ENCODE measurements at places on chromosomes 2 and 18.
A peak's percentile ranks its signal among the peaks of the same experiment; 100 is the strongest.

- peak; percentile 51 for DNase-seq
Measured at GRCh38 chr2:42974721-42975717, 182.6 kb upstream of the HAAO start.

- DNase-seq: no peak
Measured at GRCh38 chr2:75416420-75417342, 144.1 kb downstream of the EVA1A start.

DNA sequence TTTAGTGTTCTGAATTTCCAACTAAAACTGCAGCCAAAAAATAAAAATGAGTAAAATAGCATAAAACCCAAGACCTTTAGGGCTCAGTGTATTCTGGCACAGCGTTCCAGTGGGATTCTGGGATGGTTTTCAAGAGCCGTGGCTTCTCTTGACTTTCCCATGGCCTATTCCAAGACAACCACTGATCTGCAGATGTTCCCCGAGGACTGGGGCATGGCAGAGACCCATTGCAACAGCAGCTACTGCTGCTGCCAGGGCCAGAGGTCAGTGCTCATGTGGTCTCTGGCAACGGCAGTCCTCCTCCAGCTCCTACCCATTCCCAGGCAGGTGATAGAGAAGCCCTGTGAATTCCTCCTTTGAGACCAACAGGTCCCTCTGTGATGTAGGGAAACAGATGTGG, 26.8 kb downstream of the TNP1 start:
- no peak for DNase-seq

DNA sequence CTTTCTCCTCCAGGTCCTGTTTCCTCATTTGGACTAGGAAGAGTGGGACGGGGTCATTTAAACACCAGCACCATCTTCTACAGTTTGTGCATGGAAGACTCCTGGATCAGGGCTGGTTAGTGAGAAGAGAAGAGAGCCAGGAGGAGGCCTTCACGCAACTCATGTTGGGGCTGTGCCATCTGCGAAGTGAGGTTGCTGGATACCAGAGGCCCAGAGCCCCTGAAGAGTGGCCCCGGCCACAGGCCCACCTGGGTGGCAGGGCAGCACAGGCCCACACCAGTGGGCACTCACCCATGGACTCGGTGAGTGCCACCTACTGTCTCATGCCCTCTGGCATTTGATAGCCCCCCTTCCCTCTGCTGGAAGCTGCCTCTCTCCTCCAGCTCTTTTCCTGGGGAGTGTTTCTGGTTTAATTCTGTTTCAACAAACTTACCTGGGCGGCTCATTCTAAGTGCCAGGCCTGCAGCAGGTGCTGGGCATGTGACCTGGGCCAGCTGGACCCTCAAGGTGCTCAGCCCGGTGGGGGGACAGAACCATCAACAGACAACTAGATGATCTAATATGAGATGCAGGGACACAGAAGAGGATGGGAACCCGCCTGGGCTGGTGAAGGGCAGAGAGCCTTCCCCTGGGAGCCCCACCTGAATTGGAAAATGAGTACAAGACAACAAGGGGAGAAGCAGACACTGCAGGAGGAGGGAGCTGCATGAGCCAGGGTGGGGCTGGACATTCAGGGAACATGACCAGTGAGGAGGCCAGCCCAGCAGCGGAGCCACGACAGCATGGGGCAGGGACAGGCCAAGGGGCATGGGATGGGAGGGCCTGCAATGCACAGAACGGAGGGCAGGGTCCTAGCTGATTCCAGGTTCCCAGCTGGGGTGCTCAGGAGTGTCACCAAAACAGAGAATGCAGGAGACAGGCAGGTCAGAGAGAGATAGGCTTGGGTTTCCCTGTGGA, 70.6 kb downstream of the MARCO start:
- no peak for DNase-seq

DNA sequence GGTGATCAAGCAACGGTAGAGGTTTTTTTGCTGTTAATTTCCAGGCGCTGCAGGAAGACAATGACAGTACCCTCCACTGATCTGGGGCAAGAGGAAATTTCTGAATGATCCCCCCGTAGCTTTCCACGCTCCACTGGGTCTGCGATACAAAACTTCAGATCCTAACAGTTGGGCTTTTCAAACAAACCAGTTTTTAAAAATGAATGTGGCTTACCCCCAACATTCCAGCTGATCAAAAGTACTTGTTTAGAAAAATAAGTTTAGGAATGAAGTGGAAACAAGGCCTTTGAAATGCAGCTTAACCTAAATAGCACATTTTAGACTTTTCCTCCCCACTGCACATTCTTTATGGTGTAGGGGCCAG, 5.7 kb downstream of the ZFP36L2 start:
- no peak for DNase-seq

DNA sequence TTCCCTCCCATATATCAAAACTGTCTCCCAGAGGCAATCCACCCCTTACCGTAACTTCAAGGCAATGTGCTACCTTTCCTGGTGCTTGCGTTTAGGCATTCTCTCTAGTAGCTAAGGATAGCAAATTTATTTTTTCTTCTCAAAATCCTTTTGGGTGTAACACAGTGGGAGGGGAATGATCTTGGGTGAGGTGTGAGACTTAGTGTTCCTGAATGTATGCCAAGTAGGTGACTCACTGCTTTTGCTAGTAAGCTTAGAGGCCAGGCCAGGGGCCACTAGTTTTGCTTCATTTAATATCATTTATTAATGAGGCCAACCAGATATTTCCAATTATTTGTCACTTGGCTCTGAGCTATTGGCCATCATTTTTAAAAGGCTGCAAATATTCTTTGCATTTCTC, 135.5 kb downstream of the NAPG start:
- DNase-seq: peak; percentile 23

DNA sequence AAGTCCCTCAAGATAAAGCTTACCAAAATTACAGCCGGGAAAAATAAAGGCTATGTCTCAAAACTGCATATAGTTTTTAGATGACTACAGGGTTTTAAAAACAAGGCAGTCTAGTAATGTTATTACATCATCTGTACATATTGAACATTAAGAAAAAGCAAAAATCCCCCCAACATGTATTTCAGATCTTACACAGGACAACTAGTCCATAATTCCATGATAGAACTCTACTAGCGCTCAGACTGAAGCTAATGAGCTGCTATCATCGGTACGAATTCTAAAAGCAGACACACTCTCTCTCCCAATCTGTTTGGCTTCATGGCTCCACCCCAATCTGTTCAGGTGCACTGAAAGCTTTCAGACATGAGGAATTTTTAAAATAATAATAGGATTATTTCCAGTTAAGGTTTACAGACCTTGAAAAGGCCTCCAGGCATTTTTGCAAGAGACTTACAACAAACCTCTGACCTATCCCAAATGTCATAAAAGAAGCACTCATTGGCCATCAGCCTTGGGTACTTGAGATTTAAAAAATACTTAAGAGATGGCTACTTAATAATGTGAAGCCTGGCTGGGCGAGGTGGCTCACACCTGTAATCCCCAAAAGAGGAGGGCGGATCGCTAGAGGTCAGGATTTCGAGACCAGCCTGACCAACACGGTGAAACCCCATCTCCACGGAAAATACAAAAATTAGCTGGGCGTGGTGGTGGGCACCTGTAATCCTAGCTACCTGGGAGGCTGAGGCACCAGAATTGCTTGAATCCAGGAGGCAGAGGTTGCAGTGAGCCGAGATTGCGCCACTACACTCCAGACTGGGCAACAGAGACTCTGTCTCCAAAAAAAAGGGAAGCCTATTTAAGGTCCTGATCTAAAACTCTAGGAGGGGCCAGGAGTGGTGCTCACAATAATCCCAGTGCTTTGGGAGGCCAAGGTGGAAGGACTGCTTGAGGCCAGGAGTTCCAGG, 2.0 kb downstream of the NPC1 start:
- no peak for DNase-seq

DNA sequence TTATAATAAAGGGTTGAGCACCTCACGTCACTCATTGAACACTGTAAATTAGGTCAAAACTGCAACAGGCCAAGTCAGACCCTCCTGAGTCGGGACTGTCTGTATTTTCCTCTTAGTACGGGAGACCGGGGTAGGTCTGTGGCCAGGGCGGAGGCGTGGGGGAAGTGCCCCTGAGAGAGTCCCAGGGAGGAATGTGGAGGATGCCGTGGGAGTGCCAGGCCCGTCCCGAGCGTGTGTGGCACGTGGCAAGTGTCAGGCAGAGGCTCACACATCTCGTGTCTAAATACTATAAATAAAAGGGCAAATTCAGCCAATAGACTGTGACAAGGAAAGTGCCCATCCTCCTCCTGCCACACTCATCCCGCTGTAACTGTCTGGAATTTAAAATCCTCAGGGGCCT, 6.3 kb upstream of the HDAC4 start:
- DNase-seq: no peak

DNA sequence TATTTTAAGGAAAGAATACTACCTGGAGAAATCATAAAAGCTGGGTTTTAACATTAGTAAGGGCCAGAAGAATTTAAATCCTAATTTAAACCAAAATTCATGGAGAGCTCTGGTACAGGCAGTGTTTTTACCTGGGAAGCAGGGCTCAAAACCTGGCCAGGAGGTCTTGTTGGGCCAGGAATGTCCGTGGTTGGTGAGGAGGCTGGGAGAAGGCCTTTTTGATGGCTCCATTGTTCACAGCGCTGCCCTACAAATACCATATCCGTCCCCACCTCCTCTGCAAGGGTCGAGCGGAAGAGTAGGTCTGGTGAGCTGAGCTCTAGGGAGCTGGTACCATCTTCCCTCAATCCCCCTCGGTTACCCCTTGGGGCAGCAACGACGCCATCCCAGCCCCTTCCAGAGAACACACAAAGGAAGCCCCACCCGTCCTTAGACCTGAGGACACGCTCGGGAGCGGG, 10.9 kb upstream of the HOXD1 start:
- no peak for DNase-seq

- DNase-seq: no peak
Measured at GRCh38 chr2:63651356-63651755, 62.6 kb downstream of the MDH1 start.

- DNase-seq: peak; percentile 22
Measured at GRCh38 chr2:118661179-118661578, 186.3 kb downstream of the EN1 start.

DNA sequence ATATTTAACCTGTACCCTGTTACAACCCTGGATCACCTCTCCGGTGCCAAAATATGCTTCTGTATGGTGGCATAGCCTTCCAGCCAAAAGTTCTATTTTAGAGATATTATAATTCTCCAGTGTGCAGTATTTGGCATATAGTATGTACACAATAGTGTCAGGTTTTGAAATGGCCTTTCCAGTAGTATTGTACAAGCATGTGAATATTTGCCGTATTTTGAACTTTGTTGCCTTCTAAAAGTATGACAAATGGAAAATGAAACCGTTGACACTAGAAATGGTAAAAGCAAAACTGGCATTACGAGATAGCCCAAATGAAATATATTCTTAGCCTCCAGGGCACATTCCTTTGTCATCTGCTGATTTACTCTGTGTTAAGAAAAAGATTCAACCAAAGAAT, 431.2 kb downstream of the LRP1B start:
- no peak for DNase-seq

GRCh38 chr2:100936070-100936741, 65.9 kb upstream of the RPL31 start:
- no peak for DNase-seq

- DNase-seq: no peak
Measured at GRCh38 chr2:166329465-166329864, 46.3 kb downstream of the SCN9A start.

DNA sequence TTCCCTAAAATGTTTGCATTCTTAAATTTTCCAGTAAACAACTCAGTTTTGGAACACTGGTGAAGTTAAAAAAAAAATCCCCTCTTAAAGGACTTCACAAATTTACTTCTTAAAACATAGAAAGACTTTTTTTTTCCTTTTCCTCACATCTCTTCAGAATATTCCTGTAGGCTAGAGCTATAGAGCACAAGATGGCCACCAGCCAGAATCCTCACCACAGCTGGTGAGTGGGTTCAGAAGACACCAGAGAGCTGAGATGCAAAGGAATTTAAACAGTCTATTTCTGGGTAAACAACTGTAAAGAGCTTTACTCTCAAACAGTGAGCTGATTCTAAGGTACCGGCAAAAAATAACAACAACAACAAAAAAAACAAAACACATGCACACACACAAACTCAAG, 252.8 kb downstream of the LRP1B start:
- no peak for DNase-seq

- no peak for DNase-seq
Measured at GRCh38 chr2:9400268-9401058, 22.9 kb downstream of the ITGB1BP1 start.

DNA sequence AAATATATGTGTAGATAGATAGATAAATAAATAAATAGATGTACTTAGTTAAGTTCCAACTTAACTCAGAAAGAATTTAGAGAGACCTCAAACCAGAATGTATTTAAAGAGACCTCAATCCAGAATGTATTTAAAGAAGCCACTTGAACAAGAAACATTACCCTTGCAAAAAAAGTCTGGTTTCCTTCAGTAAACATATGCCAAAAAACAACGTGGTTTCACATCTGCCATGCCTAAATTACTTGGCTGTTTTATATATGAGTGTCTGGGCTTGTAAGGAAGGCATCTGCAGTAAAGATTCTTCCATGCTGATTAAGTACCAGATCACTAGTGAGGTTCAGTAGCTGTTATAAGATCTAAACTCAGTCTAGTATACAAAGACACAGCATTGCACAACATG, 29.1 kb upstream of the RPE start:
- no peak for DNase-seq

DNA sequence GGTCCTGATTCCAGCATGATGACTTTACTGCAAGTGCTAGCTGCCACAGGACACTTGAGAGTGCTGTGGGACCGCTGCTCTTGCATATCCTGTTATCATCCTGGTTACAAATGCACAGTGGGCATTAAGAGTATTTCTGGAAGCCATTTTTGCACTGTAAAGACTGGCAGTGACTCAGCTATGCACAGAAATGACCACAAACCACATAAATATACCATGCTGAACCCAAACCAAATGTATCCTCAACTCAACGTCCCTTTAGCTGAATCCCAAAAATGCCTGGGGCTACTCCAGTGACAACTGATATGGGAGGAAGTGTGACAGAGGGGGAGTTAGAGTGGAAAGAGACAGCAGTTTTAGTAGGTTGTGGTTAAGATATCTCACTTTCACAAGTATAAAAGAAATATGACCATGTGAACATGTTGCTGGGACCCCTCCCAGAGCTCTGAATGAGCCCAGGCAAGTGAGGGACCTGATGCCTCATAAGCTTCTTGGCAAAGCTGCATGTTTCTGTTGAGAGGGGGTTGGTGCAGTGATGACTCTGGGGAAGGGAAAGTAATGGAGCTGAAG, 37.3 kb downstream of the RHBDD1 start:
- DNase-seq: peak; percentile 77

- DNase-seq: no peak
Measured at GRCh38 chr2:172049567-172050120, 35.7 kb upstream of the DLX1 start.

DNA sequence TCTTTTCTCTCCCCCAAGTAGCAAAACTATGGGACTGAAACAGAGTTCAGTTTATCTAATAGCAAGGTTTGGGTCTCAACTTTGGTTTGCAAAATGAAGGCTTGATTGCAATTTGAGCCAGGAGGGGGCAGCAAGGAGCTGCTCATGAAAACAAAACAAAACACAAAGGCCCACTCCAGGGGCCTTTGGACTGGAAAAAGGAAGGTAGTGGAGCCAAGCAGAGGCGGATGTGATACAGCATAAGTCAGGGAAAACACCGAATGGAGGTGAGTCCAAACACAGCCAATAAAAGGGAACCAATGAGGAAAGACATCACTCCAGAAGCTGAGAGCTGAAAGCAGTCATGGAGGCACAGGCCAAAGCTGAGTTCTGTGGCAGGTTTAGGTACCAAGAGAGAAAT, 799.7 kb upstream of the ACVR2A start:
- DNase-seq: peak; percentile 63

- no peak for DNase-seq
Measured at GRCh38 chr2:20430461-20431300, 16.2 kb upstream of the RHOB start.

Data from H4 (cell line).